ENCODE measurements at places on chromosomes 2 and 18.

- no peak for DNase-seq
Measured at GRCh38 chr2:146241023-146241422, 1603.8 kb upstream of the ACVR2A start.

- DNase-seq: no peak
Measured at GRCh38 chr2:184113696-184114403, 484.5 kb upstream of the ZNF804A start.

GRCh38 chr2:42493468-42494354, at the start of gene KCNG3:
KCNG3 (minus strand) TSS chr2:42493982; CDS start chr2:42493501, 481 bp downstream.
- DNase-seq: no peak

GRCh38 chr18:37701967-37702366, 136.4 kb upstream of the CELF4 start:
- DNase-seq: no peak

GRCh38 chr18:68648191-68648590, 66.7 kb downstream of the TMX3 start:
- no peak for DNase-seq

DNA sequence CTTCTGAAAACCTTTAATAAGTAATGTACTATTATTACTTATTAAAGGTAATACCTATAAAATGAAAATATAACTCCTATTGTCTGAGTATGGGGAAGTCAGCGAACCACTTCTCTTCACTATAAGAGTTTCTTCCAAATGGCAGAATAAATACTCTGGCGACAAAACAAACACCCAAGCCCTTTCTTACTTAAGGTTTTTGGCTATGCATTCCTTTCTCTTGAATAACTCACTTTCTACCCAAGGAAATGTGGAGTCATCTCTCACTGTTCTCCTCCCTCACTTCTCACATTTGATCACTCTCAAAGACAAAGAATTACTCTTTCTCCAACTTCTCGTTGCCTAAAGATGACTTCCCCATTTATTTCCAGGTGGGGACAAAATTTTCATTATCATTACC, 816.8 kb upstream of the CRIM1 start:
- DNase-seq: no peak

GRCh38 chr18:26003817-26004216, 86.6 kb downstream of the SS18 start:
- DNase-seq: no peak

DNA sequence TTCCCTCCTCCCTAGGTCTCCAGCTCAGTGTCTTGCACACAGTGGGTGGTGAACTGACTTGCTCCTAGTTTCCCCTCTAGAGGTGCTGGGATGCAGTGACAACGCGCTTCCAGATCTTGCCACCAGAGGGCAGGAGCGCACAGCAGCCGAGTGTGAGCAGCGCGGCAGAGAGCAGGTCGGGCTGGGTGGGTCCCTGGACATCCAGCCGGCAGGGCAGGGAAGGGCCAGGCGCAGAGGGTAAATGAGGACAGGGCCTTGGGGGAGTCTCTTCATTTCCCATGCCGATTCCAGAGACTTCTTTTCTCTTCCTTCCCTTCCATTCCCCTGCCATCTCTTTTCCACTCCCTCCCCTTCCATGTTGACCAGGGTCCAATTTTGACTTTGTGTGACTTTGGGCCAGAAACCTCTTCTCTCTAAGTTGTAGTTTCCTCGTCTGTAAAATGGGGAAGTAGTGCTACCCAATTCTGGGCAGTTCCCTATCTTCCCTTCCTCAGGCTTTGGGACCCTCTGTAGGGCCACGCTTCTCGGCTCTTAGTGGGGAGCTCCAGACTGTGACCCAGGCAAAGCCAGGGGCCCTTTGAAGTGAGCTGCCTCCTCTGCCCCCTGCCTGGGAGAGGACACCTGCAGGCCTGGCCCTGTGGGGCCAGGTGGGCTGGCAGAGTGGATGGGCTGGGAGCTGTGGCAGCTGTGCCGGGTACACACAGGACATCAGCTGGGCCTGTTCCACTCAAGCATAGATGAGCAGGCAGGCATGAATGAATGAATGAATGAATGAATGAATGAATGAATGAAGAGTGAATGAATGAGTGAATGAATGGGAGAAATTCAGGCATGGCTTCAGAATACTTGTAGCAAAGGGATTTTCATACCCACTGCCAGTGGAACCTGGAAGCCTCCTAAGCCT, 43.3 kb upstream of the TAF1B start:
- DNase-seq: no peak

DNA sequence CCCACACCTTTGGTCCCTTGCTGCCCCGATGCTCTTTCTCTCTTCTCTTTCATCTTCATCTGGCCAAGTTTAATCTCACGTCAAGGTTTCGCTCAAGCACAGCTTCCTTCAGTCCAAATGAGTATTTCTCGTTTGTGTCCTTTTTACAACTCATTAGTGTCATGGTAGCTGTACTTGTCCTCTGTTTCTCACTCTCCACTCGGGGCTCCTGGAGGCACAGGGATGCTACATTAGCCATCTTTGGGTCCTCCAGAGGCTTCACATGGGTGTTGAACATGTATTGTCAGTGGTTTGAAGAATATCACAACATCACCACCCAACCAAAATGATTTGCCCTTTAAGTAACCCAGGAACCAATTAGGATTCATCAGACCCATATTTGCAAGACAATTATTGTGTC, 30.4 kb downstream of the MYCN start:
- no peak for DNase-seq

- no peak for DNase-seq
Measured at GRCh38 chr2:38528008-38528442, 74.7 kb downstream of the HNRNPLL start.

GRCh38 chr2:178016612-178017011, 56.0 kb downstream of the PDE11A start:
- DNase-seq: no peak

DNA sequence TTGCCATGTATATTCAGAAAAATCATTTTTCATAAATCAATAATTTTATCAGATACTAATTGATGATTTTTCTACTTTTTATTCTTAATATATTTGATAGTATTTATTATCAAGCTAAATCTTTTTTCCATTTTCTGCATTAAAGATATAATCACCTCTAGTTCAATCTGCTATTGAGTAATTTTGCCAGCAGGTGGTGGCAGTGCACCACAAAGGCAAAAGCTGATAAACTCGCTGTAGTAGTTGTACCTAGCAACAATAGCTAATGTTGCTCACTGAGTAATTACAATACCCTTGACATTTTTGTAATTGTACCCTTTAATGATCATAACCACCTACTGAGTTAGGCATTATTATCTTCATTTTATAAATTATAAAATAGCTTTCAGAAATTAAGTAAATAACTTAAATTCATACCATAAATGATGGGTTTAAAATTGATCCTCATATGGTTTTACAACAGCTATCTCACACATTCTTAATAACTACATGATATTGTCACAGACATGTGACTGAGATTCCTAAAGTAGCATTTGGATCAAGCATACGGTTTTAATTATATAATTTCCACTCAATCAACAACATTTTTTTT, 52.0 kb upstream of the CALCRL start:
- no peak for DNase-seq

GRCh38 chr18:26710470-26711096, 154.9 kb downstream of the AQP4 start:
- DNase-seq: no peak

DNA sequence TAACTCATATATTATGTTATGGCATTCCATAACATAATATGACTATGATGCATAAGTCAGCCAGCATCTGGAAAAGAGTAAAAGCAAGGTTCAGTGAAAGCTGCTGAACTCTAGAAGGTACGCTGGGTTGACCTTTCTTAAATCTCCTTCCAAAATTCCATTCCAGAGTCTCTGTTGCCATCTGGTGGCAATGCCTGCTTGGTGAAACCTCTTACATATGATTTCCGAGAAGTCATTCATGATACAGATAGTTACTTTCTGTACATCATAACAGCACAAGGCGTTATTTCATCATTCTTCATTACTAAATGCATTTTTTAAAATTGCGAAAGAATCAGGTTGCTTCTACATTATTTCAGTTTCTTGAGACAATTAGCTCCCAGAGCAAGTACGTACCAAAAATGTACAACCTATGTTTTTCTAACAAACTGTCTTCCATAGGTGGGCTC, 7.0 kb upstream of the EPG5 start:
- no peak for DNase-seq

DNA sequence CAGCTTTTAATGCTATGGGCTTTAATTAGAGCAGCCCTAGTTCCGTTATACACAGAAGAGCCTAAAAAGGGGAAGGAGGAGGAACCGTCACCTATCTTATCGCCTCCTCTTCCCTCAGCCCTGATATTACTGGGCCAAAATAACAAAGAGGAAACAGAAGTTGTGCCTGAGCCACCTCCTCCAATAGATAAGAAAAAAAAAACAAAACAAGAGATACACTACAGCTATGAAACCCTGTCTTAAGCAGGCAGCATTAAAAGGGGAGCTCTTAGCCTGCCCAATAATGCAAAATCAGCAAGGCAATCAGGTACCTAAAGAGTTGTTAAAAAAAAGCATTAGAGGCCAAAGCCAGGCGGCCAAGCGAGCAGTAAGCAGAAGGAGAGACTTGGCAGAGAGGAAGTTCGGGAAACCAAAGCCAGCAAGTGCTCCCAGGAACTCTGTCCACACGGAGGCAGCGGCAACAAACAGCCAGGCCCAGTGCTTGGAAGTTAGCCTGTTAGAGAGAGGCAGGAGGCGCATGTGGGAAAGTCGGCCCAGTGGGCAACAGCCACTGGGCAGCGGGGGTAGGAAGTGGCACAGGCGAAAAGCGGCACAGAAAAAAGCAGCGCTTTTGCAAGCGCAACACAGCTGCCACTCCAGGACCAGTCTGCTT, 41.8 kb upstream of the PDK1 start:
- no peak for DNase-seq

DNA sequence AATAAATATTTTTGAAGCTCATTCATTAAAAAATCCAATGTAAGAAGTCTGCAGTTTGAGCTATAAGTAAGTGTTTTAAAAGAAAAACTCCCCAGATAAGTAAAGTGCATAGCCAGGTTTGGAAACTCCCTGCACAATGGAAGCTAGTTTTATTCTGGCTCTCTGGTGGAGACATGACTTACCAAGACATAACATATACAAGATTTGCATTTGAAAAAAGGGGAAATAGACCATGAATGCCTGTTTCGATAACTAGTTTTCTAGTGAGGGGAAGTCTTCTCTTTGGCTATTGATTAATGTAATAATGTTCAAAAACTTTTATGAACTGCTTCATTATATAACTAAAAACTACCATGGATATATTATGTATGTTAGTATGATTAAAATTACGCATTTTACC, 435.2 kb downstream of the ARHGAP15 start:
- no peak for DNase-seq

- DNase-seq: no peak
Measured at GRCh38 chr2:23351388-23352141, 33.4 kb upstream of the KLHL29 start.

- no peak for DNase-seq
Measured at GRCh38 chr2:59733567-59733930, 819.9 kb downstream of the BCL11A start.

DNA sequence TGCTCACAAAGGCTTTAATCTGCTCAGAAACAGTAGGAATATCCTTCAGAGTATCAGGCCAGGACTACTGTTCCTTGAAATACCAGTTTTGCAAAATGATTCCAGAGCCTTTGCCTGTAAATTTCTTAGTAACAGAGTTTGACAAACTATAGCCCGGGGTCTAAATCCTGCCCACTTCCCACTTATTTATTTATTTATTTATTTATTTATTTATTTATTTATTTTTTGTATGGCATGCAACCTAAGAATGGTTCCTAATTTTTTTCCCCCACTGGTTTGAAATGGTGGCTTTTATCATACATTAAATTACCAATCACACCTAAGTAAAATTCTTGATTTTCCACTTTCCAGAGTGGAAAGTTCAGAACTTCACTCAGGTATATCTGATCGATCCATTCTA, 45.6 kb downstream of the KCNG3 start:
- DNase-seq: no peak

DNA sequence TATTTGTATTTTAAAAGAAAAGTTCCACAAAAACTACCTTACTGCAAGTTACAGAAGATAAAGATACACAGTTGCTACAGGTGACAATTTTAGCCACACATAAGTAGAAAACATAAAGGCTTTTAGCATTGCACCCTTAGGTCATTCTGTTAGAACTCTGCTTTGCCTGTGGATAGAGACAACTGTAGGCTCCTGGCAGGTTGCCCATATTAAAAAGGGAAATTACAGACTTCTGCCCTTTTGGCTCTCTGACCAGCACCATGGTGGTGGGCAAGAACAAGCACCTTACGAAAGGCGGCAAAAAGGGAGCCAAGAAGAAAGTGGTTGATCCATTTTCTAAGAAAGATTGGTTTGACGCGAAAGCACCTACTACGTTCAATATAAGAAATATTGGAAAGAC, 223.3 kb downstream of the MC4R start:
- no peak for DNase-seq

DNA sequence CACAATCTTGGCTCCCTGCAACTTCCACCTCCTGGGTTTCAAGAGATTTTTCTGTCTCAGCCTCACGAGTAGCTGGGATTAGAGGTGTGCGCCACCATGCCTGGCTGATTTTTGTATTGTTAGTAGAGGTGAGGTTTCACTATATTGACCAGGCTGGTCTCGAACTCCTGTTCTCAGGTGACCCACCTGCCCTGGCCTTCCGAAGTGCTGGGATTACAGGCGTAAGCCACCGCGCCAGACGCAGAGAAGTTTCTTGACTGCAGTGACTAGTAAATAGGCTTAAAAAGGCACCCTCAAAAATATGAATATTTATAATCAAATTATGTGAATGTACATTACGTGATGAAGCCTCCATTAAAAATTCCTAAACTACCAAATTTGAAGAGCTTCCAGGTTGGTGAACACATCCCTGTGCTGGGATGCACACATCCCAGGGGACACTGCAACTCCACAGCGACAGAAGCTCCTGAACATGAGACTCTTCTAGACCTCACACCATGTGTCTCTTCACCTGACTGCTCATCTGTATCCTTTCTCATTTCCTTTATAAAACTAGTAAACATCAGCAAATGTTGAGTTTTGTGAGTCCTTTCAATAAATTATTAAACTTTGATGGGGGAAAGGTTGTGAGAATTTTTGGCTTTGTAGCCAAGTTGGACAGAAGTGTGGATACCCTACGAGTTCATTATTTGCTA, 203.3 kb upstream of the SPOPL start:
- DNase-seq: no peak

DNA sequence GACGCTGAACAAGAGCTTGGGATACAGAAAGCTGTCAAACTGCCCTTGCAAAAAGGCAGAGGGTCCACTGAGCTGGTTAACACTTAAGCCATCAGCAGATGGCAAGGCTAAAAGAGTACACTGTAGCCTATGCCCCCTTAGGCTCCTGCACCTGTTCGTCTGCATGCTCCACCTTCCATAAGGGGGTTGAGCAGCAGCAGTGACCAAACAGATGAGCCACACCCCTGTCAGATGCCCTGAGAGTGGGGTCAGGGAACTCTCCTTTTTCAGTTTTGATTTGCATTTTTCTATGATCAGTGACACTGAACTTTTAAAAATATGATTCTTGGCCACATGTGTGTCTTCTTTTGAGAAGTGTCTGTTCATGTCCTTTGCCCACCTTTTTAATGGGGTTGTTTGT, 402.5 kb upstream of the FAM98A start:
- no peak for DNase-seq

DNA sequence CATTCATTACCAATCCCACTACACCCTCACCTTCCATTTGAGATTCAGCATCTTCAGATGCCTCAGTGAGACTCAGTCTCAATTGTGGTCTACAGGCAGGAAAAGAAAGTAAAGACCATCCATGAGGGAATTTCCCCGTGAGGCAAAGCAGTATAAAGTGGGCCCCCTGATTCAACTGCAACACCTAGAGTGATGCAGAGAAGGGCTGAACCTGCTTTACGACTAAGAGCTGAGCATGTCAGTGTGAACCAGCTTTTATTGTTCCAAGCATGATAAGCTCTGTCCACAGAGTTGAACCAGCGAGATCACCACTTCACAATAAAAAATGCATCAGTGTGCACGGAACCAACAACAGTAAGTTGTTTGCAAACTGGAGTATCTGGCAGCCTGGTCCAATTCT, 357.6 kb upstream of the ATP5MC3 start:
- DNase-seq: no peak

All from cortex of kidney (tissue), 1 donor.